WTC11 (cell line): ENCODE measurements at places on chromosomes 12 and 14. TPM values are rescaled to one million over a fixed set of nuclear protein-coding genes. Genes with fewer than 3 reads are reported as not detected.

DNA sequence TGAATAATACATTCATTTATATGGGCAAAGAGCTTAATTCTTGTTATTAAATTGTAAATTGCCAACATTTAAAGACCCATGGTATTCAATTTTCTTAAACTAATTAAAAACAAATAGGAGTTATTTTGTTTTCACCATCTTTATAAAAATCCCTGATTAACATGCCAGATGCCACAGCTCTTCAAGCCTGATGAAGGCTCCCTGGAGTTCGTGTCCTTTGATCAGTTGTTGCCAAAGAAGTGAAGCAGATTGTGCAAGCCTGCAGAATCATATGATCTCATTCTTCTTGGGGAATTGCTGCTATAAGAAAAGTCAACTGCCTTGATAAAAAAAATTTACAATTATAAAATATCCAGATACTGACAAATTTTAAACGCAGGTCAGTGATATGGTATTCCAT is 288.3 kb upstream of the PPFIA2 start:
- no peaks in the 10 kb centered on the region for H3K36me3 ChIP-seq
- no peaks in the 10 kb centered on the region for H3K27me3 ChIP-seq
- H3K4me3 ChIP-seq = no peak overlapping the region
- no peaks in the 10 kb centered on the region for H3K4me1 ChIP-seq
- DNase-seq = no peak

Gene GNB3
- 14.0 to 16.5 TPM (median 14.3 TPM) in 3 replicates for total RNA-seq

Gene LRFN5
- total RNA-seq = 4.7 to 15.8 TPM (median 5.3 TPM) in 3 replicates

Gene SLC15A5
- not detected in 3 replicates for total RNA-seq

Gene RHOJ
- total RNA-seq = 0.13 TPM in 1 of 3 replicates, not detected in the others
